Left ventricle myocardium inferior (tissue), 1 donor: ENCODE measurements at places on chromosomes 11 and 22.

DNA sequence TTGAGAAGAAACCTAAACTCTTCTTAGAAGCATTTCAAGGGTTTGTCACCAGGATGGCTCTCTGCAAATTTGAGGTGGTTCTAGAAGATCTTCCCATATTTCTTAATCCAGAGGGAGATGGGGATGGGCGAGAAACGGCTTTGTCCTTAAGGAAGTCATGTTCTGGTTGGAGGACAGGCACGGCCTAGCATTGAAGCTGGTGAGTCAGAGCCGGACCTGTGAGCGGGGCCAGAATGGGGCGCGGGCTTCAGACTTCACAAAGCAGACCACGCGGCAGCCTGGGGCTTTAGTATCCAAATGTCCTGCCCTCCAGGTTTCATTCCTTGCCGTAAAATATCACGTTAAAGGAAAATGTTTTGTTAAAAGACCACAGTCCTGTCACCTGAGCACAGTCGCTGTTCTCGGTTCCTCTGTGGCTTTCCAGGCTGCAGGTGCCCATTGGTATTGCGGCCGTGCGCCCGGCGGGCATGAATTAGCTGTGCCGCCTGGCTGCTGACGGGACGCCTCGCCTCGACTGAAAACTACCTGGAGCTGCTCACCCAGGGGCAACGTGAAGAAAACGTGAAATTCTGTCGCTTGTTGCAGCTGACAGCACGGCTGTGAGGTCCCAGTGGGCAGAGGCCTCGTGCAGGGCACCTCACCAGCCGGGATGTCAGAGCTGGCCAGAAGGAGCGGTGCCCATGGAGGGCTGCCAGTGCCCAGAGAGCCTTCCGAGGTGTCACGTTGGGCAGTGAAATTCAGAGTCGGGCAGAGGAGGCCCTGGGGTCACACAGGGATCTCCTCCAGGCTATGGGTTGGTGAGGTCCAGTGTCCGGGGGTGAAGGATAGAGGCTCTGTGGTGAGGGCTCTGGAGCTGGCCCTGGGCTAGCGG, 59.0 kb downstream of the LRP5 start:
- DNase-seq: peak; percentile 66

DNA sequence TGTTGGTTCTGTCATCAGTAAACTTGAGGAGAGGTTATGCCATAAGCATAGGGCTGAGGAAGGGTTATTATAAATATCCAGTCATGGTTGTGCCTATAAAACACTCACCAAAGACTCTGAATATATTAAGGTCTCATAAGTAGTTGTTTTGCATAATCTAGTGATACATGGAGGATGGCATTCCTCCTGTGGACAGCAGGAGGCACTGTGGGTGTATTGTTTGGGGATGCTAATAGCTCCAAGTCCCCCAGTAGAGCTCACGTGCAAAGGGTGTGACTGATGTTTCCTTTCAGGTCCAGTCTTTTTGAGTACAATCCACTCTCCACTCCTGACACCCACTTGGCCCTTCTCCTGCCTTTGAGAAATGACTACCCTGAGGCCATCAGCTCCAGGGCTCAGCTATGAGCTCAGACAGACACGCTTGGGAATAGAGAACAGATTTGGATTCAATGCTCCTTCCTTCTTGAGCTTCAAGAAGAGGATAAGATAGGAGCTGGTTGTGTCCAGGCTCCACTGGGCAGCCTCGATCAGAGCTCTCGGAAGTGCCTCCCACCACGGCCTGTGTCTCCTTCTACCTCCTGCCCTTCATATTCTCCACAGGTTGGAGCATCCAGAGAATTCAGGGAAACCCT, 85.2 kb upstream of the IGLL5 start:
- no peak for DNase-seq

DNA sequence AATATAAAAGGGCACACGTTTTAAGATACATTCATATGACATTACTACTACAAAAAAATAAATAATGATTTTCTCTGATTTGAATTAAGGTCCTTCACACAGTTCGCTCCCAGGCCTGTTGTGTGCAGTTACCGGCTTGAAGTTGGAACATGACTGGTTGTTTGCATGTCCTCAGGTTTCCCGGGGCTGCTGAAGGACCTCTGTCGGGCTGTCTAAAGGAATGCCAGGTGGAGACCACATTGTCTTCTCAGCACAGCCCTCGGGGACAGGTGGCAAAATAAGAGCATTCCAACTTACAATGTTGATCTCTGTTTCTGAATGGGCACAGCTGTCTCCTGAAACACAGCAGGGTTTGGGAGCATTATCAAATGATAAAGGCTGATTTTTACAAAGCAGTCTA, 14.9 kb downstream of the VSIG10L2 start:
- no peak for DNase-seq

DNA sequence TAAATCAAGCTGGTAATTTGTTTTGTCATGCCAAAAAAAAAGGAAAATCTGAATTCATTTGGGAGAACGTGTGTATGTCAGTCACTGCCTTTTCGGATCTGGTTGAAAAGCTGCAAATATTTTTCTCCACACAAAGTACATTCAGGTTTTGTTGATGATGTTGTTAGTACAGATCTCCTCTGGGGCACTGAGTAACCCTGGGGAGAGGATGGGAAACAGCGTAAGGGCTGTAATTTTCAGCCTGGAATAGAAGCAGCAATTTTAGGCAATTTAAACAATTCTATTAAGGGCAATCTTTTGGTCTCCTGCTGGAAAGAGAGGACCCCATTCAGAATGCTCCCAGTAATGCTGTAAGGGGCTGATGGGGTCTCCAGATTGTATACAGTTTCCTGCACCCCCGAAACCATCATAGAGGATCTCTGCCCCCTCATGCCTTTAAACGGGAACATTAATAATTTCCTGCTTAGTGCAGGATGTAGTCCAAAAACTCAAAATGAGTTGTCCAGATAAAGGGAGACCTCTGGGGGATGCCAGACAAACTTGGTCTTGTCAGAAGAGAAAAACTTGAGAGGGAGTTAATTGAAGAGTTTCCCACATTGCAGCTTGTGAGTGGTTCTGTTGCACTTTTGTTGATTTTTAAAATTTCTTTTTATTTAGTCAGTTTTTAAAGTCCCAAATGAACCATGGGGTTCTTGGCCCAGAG, 132.3 kb downstream of the COMMD9 start:
- DNase-seq: no peak

DNA sequence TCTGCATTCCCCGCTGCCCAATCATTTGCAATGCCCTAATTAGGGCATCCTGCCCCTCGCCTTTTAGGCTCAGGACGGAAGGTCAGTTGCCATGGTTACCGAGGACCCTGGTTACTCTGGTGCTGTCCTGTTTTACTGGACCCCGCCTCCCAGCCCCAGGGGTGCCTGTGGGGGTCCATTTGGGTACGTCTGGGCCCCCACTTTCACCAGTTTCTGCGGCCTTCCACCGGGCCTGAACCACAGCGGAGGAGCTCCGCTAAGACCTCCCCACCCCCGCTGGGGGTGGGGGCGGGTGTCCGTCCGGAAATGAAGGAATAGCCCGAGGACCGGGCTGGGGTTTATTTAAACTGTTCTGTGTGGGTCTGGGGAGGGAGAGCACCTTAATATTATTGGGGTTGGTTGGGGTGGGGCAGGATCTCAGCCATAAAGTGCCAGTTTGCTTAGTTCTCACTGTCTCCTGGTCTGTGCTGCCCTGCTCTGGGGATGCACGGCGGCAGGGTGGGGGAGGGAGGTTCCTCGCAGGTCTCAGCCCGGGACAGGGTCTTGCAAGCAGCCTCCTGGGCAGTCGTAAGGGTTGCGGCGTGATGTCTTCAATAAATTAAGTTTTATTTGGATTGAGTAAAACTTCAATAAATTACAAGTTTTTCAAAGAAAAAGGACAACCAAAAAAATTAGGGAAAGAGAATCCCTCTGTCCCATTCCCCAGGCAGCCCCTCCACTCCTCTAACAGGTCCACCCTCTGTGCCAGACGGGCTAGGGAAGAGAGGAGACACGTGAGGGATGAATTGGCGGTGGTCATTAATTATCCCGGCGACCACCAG, 5.3 kb downstream of the PHOX2A start:
- DNase-seq: no peak

- no peak for DNase-seq
Measured at GRCh38 chr11:7575841-7576725, 62.3 kb downstream of the PPFIBP2 start.

GRCh38 chr11:16799221-16799620, 60.8 kb downstream of the C11orf58 start:
- DNase-seq: no peak

DNA sequence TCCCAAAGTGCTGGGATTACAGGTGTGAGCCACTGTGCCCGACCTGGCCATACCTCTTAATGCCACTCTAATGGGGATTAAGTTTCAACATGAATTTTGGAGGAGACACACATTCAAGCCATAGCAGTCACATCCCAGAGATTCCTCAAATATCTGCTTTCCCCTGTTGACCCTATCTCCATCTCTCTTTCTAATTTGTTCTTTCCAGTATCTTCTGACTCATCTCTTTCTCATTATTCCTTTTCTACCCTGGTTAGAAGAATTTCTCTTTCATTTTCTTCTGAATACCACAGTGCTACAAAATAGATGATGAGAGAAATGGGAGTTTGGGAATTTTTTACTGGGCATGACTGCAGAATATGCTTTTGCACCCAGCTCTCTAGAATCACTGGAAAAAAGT, 5.1 kb downstream of the OR10V1 start:
- DNase-seq: no peak

- DNase-seq: no peak
Measured at GRCh38 chr11:116913000-116913399, 75.6 kb upstream of the APOA1 start.

DNA sequence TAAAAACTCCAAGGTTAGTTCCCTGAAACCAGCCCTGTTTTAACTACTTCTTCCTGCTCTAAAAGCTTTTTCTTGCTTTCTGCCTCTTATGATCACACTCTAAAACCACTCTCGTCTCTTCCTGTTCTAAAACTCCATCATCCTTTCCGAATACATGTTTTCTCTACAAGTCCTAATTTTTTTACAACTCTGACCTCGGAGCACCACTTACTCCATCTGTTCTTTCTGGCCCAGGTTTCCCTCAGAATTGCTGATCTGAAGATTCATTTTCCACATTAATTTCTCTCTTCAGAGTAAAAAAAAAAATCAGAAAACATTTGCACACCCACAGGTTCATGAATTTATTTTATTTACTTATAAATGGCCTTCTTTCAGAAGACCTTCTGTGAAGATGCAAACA, 265.7 kb upstream of the CADM1 start:
- DNase-seq: no peak

GRCh38 chr22:26671317-26672059, 14.1 kb downstream of the MIAT start:
- DNase-seq: no peak

DNA sequence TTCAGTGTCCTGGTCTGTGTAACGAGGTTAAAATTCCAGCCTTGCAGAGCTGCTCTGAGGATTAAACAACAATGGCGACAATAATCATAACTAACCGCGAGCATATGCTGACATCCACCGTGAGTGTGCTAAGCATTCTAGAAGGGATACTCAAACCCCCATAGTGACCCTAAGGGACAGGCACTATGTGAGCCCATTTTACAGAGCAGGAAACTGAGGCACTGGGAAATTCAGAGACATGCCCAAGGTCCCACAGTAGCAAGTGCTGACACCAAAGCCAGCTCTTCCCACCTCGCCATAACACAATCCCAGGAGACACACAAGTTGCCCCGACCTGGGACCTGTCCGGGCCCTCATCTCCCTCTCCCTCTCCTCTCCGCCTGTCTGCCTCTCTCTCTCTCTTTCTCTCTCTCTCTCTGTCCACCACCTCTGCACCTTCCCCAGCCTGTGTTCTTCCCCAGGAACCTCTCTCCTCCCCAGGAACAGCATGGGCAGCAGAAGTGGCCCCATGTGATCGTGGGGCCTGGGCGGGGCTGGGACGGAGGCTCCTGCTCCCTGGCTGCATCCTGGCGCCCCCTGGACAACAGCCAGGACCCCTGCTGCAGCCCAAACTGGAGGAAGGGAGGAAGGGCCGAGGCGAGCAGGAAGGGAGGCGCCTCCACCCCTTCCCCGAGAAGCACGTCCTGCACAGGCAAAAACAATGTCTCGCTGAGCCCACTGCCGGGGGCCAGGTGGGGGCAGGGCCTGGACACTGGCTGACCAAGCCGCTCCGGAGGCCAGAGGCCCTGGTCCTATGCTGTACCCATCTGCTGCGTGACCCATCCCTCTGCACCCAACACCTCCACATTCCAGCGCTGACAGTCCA, 14.8 kb upstream of the MFNG start:
- peak; percentile 77 for DNase-seq

DNA sequence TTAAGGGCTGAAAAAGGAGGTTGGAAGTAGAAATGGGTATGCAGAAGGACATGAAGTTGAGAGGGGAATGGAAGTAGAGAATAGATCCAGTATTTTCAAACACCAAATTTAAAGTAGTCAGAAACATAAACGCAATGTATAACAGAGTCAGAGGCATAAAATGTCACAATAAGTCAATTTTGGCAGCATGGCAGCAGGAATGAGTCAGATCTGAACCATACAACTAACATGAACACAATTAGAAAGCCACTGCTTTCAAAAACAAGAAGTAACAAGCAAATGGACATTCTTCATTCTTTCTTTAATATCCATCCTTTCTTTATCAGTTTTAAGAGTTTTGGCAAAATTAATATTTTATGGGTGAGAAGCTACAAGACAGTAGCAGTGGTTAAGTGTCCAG, 2.5 kb downstream of the CHORDC1 start:
- DNase-seq: no peak

- no peak for DNase-seq
Measured at GRCh38 chr11:128584253-128584652, 3.1 kb downstream of the ETS1 start.

DNA sequence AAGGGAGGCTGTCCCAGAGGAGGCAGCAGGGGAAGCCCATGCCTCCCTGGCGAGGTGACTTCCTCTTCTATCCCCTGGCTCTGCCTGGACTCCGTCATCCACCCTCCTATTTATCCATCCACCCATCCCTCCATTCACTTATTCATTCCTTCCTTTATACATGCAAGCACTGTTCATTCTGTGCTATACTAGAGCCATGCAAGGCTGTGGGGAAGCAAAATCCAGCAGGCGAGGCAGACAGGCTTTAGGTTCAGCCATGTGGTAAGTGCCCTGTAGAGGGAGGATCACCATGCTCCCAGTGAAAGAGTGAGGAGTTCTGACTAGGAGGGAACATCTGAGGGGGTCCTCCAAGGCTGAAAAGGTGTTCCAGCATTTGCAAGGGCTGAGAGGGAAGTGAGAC, 1.2 kb upstream of the NAALADL1 start:
- DNase-seq: no peak

- DNase-seq: peak; percentile 22
Measured at GRCh38 chr22:20299746-20300136, 20.1 kb downstream of the DGCR6L start.
